ENCODE measurements at places on chromosomes 12 and 14. TPM values are rescaled to one million over a fixed set of nuclear protein-coding genes. Genes with fewer than 3 reads are reported as not detected.

DNA sequence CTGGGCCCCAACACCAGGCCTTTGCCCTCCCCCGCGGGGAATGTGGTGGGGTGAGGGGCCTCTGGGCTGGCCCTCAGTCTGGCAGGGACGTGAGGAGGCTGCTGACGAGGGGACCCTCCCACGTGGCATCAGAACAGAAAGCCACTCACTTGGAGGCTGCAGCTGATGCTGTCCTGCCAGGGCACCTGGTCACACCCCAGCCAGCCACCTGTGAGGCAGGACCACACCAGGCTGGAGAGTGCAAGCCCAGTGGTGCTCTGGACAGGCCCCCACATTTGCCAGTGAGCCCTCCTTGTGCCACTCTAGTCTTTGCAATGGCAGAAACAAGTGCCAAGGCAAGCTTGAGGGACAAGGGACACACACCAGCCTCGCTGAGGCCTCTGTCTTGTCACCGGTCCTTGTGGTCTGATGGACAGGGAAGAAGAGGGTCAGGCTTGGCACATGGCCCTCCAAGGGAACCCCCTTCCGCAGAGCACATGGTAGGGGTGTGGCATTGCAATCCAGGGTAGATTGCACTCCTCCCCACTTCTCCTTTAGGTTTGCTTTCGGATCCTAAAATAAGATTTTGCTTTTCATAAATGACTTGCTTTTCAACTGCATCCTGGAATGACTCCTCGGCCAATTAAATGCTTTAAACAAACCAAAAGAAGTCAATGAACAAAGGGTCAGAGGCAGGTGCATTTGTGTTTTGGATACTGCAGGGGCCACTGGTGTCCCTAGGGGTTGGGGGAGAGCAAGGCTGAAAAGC, 53.7 kb downstream of the CCDC88C start:
- DNase-seq: no peak

Gene MSI1
- total RNA-seq: not detected

Gene SLCO1B1
- not detected for total RNA-seq

Gene REP15
- total RNA-seq: 8.3 TPM

Gene LRRC10
- not detected for total RNA-seq

Gene DNAI7
- not detected for total RNA-seq

Measured in thoracic aorta (tissue), 2 donors.